ENCODE measurements at places on chromosomes 12 and 14.

DNA sequence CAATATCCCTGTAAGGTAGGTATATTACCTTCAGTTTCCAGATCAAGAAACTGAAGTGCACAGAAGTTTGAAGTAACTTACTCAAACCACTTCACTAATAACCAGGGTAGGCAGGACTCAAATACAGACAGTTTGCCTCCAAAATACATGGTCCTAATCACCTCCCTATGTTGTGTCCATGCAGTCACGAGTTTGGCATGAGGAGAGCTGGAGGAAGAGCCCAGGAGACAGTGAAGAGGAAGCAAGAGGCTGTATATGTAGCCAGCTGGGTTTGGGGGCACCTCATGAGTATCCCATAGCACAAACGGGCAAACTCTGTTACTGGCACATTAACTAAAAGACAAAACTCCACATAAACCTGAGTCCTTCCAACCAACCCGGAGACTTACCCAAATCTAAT, 79.2 kb downstream of the DUSP16 start:
- no peak for DNase-seq

GRCh38 chr14:96246539-96246847, 9.5 kb upstream of the BDKRB1 start:
- DNase-seq, result no peak

DNA sequence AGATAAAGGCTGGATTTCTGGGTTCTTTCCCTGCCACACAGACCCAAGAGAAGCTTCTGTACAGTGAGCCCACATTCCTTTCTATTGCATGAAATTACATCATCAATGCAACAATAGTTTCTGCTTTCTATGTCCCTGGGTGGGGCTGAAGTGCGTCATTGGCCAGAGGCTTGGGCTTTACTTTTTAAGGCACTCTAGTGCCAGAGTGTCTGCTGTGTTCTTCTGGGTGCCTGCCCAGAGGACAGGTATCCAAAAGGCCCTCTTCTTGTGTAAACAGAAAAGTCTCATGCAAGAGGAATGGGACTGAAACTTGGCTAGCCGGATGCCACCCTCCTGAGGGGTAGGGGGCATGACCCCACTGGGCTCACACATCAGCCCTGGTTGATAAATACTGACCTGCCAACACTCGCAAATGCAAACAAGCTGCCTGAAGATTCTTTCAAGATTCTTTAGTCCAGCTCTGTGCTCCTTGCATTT, 5.9 kb downstream of the KRT86 start:
- no peak for DNase-seq

DNA sequence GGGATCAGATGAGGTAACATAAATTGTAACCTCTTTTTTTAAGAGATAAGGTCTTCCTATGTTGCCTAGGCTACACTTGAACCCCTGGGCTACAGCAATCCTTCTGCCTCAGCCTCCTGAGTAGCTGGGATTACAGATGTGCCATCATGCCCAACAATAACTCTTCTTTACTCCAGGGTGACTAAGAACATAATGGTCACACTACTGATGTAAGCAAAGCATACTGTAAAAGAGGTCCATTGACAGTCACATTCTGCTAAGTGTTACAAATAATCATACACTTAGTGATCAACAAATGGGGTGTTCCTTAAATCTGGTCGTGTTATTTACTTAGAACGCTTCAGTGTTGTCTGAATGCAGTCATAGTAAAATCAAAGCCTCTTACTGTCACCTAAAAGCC, 68.9 kb downstream of the EPS8 start:
- no peak for DNase-seq

DNA sequence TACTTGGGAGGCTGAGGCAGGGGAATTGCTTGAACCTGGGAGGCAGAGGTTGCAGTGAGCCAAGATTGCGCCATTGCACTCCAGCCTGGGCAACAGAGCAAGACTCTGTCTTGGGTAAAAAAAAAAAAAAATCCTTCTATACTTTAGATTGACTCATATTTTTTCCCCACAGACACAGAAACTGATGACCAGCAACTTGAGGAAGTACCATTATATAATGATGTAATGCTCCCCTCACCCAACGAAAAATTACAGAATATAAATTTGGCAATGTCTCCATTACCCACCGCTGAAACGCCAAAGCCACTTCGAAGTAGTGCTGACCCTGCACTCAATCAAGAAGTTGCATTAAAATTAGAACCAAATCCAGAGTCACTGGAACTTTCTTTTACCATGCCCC, 24.3 kb upstream of the SNAPC1 start:
- DNase-seq, result no peak

GRCh38 chr14:103549361-103550311, 12.8 kb downstream of the BAG5 start:
- no peak for DNase-seq
